RPMI7951 (cell line): ENCODE measurements at places on chromosomes 1 and 21.

GRCh38 chr1:164773102-164773501 is 214.1 kb downstream of the PBX1 start:
- DNase-seq: no peak

GRCh38 chr1:239943761-239944160 is 147.9 kb upstream of the FMN2 start:
- no peak for DNase-seq

- DNase-seq: peak; percentile 50
Observed at GRCh38 chr1:37691497-37692077, 729 bp upstream of the CDCA8 start.

DNA sequence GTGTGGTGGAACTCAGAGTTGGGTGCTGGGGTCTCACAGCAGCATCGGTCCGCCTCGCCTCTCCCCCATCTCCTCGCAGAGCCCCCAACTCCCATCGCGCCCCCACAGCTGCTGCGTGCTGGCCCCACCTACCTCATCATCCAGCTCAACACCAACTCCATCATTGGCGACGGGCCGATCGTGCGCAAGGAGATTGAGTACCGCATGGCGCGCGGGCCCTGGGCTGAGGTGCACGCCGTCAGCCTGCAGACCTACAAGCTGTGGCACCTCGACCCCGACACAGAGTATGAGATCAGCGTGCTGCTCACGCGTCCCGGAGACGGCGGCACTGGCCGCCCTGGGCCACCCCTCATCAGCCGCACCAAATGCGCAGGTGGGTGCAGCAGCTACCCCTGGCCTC is 24.2 kb downstream of the PTPRU start:
- DNase-seq: no peak

DNA sequence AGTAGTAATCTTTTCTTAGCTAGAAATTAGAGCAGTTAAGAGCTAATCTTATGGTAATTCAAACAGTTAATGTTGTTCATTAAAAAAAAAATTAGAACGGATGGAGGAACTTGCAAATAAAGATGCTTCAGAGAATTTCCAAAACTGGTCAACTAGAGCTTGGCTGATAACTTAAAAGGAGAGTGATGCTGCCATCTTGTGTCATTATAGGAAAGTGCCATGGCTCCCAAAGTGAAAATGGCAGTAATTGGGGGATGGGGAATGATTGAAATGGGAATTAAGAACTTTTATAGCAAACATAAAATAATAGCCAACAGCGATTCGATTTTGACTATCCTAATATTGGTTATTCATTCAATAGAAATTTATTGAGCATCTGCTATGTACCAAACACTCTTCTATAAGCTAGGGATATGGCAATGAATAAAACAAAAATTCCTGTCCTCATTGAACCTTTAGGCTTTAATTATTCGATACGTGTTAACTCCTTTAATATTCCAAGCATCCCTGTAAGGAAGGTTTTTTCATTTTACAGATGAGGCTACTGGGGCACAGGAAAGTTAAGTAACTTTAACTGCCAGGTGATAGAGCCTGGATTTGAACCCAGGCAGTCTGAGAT is 5.7 kb upstream of the PLPP3 start:
- peak; percentile 68 for DNase-seq

DNA sequence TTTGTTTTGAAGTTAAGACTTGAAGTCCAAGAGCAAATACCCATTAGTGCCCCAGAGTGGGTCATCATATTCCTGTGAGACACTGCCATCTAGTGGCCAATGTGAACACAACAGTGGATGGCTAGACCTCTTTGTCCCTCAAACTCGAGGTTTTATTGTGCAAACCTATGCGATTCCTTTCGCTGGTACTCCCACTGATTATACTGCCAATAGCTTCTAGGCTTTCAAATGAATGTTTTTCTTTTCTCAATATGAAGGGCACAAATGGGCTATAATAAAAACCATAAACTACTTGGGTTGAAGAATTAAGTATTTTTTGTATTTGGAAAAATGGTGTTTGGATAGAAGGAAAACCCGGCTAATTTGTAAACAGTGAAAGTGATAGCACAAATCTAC is 100.4 kb upstream of the ZNF281 start:
- peak; percentile 76 for DNase-seq

DNA sequence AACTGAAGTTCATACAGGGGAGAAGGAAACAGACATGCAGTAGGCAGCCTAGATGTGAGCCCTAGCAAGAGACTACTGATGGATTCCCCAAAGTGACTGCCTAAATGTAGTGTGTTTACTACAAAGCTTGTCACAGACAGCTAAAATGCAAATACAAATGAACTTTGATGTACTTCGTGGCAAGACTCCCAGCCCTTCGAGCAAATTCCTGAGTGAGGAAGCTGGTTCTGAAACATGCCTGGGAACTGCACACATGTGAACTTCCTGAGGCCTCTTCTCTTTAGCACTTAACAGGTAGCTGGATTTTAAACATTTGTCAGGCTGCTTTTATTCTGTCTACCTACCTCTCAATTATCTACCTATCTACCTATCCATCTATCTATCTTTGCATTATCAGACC is 6.7 kb upstream of the IRF2BP2 start:
- DNase-seq: peak; percentile 59

DNA sequence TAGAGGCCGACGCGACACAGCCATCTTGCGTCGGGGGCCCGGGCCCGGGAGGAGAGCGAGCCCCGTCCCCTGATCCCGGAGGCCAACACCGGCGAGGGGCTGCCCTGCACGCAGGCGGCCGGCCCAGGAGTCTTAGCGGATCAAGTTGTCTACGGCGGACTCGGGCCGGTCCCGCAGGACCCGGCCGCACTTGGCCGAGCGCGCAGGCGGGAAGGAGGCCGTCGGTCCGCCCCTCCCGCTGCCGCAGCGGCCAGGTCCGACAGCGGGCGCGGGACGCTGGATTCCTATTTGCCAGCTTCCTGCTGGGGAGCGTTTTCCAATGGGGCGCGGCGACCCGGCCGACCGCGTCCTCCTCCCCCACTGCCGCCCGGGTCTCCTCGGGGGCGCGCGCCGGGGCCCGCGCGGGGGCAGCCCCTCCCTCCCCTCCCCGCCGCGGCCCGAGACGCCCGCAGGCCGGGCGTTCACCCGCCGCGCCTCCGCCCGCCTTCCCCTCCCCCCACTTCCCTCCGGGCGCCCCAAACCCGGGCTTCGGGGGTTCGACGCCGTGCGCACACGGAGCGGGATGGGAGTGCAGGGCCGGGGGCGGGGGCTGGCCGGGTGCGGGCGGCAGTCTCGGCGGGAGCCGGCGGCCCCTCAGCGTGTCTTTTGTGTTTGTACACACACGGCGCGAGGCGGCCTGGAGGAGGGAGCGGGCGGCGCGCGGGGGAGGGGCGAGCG is 517 bp upstream of the H3-3A start:
- DNase-seq: peak; percentile 85
